IMR-90 (cell line): ENCODE measurements at places on chromosomes 11 and 22. TPM values are rescaled to one million over a fixed set of nuclear protein-coding genes. Genes with fewer than 3 reads are reported as not detected.

DNA sequence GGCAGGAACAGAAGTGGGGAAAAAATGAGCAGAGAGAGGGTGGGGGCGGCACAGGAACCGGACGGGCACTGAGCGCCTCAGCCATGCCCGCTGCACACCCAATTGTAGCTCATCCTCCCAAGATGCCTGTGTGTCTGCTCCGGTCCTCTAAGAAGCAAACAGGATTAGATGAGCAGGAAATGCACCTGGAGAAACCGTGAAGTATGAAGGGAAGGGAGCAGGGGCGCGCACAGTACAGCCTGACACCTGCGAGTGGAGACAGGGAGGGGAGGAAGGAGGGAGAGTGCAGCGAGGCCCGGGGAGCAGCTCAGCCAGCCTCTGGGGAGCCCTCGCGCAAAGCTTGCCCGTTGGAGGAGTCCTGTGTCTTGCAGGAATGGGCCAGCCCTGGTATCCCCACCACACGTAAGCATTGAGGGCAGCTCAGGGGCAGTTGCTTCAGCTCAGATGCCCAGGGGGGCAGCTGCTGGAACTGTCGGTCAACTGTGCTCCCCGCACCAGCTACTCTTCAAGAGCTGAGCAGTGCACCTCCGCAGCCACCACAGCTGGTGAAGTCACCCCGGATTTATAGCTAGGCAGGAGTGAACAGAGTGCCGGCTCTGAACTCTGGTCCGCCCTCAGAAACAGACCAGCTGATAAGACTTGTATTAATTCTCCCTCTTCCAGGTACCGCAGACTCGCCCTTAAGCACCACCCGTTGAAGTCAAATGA, 7.0 kb downstream of the DNAJB13 start:
- no peak for DNase-seq

DNA sequence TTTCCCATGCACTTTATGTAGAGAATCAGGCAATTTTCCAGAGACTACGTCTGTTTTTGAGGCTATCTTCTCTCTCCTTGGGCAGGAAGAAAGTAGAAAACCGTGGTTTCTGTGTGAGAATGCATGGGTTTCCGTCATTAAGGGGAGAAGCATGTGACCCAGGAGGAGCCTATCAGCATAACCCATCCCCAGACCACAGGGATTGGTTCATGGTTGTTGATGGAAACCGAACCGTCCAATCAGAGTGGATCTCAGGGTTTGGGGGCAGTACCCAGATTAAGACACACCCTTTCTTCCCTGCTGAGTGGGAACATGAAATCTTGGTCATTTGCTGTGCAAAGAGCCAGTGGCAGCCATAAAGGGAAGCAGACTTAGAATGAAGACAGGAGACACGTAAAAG, 517.8 kb downstream of the MN1 start:
- peak; percentile 1 for DNase-seq

- DNase-seq = peak; percentile 26
These were observed 2.7 kb upstream of the PDE2A start for GRCh38 chr11:72676861-72677341.

The MMP12 gene
- total RNA-seq = not detected in 2 replicates

The NEFH gene
- total RNA-seq = 1.3 and 1.7 TPM in 2 replicates

The SHISA8 gene
- total RNA-seq = not detected in 2 replicates

- no peak for DNase-seq
These were observed 1.9 kb downstream of the ZNF74 start for GRCh38 chr22:20395907-20396287.

- peak; percentile 76 for DNase-seq
These were observed at the start of gene ARHGEF17 for GRCh38 chr11:73308003-73308960. Gene ARHGEF17 (plus strand): TSS chr11:73308276. CDS start chr11:73308639, 363 bp downstream.

DNA sequence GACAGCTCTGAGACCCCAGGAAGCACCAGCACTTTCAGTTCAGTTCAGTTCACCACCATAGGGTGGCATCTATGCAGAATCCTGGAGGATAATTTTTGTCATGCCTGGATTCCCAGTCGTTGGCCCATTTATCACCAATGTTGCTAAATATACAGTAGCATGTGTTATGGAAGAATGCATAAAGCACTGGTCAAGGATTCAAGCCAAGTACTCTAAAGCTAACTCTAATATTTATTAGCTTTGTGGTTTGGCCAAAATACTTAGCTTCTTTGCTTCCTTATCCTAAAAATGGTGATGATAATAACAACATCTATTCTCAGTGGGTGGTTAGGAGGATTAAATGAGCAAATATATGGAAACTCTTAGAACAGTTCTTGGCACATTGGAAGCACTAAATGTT, 294.7 kb upstream of the ZC3H12C start:
- peak; percentile 5 for DNase-seq

The DCDC1 gene
- under 0.01 TPM in 1 of 2 replicates, not detected in the other for total RNA-seq

- DNase-seq = peak; percentile 45
These were observed 38.2 kb downstream of the BRD1 start for GRCh38 chr22:49789289-49790141.

DNA sequence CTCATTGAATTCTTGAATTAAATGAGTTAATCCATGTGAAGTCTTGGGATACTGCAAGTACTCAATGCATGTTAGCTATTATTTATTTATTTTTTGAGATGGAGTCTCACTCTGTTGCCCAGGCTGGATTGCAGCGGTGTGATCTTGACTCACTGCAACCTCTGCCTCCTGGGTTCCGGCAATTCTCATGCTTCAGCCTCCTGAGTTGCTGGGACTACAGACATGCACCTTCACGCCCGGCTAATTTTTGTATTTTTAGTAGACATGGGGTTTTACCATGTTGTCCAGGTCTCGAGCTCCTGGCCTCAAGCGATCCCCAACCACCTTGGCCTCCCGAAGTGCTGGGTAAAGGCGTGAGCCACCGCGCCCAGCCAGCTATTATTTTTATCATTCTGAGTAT, 9.4 kb downstream of the MMP7 start:
- no peak for DNase-seq
